Activated naive CD4-positive, alpha-beta T cell (primary cell): ENCODE measurements at places on chromosomes 11 and 22.

- no peak for DNase-seq
Observed at GRCh38 chr11:92101920-92102319, 122.7 kb upstream of the FAT3 start.

GRCh38 chr11:130023204-130023603, 20.6 kb upstream of the PRDM10 start:
- DNase-seq, result no peak

GRCh38 chr22:36194971-36195370, 6.6 kb downstream of the APOL4 start:
- no peak for DNase-seq

GRCh38 chr22:37744589-37744988, 47.7 kb downstream of the TRIOBP start:
- DNase-seq, result no peak

GRCh38 chr11:34344410-34344767, 13.4 kb downstream of the ABTB2 start:
- DNase-seq, result no peak

- no peak for DNase-seq
Observed at GRCh38 chr22:36048911-36049677, 20.5 kb upstream of the RBFOX2 start.
